Activated CD8-positive, alpha-beta memory T cell treated with anti-CD3 and anti-CD28 coated beads for 1 hour (primary cell): ENCODE measurements at places on chromosomes 13 and 19.

GRCh38 chr13:23460309-23460708, 26.8 kb upstream of the SACS start:
- DNase-seq = no peak

- no peak for DNase-seq
Measured at GRCh38 chr13:40933508-40934204, 85.5 kb downstream of the ELF1 start.

GRCh38 chr19:9075064-9075949, 11.6 kb upstream of the OR1M1 start:
- no peak for DNase-seq

GRCh38 chr13:32323912-32324311, 8.6 kb downstream of the BRCA2 start:
- DNase-seq = no peak

DNA sequence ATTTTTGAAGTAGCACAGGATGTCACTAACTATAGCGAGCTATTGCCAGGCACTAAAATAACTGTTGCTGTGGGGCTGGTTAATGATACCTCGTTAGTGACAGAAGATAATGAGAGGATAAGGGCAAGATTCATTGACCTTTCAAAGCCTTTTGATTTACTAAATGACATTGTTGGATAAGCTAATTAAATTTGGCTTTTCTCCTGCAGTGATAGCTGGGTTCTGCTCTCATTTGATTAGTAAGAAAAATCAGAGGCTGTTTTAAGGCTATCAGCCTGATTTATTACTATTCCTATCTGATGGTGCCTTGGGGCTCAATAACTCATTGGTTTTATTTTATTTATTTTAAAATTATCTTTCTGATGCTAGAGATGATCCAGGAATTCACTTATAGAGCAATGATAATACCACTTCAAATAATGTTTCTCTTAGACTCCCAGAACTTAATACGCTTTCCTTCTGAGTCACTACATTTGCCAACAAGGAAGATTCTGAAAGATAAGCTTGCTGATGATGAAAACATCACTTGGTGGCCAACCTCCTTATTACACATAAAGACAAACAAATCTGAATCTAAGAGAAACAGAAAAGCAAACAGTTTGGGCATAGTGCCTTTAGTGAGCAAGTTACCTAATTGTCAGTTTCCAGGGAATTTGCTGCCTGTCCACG, 501.3 kb upstream of the ARGLU1 start:
- no peak for DNase-seq

DNA sequence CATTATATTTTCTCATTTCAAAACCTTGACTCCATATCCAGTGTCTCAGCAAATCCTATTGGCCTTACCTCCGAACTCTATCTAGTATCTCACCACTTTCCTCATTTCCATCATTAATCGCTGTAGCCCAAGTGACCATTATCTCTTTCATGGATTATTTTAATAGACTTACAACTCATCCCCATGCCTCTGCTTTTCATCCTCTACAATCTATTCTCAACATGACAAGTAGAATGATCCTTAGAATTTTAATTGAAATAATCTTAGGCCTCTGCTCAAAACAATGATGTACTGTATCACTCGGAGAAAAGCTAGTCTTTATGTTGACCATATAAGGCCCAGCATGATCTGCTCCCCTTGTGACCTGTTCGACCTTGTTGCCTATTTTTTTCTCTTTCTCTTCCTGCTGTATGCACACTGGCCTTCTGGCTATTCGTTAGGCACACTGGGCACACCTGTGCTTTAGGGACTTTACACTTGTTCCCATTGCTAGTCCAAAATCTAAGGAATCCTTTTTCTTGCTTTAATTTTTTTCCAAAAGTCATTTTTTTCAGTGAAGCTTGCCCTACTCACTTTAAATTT, 21.4 kb downstream of the DNAJC15 start:
- DNase-seq = no peak

GRCh38 chr19:49499030-49499670, 2.9 kb downstream of the RPS11 start:
- DNase-seq = no peak

GRCh38 chr19:58154287-58154678, 3.7 kb upstream of the ZNF329 start:
- DNase-seq = no peak

GRCh38 chr13:51887468-51887867, 25.7 kb downstream of the CCDC70 start:
- DNase-seq = no peak

- no peak for DNase-seq
Measured at GRCh38 chr13:50224534-50224933, 209.3 kb downstream of the KCNRG start.

DNA sequence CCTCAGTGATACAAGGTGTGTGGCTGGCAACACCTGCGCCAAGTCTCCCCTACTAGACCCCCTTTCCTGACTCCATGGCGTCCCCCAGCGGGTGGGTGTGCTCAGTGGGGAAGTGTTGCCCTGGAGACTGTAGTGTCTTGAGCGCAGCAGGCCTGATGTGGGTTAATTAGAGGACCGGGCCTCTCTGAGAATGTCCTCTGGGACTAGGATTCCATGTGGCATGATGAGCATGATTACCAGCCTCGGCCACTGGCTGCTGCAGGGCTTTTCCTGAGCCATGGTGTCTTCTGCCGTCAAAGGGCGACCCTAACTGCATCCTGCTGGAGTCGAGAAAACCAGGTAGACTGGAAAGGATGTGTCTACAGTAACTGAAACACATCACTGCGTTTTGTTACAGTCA, 28.1 kb downstream of the MICOS13 start:
- DNase-seq = no peak
